Stimulated activated CD8-positive, alpha-beta memory T cell treated with anti-CD3 and anti-CD28 coated beads, Interleukin-4, amount 100 ng/mL, for 1 hour (primary cell): ENCODE measurements at places on chromosomes 3 and 15.

DNA sequence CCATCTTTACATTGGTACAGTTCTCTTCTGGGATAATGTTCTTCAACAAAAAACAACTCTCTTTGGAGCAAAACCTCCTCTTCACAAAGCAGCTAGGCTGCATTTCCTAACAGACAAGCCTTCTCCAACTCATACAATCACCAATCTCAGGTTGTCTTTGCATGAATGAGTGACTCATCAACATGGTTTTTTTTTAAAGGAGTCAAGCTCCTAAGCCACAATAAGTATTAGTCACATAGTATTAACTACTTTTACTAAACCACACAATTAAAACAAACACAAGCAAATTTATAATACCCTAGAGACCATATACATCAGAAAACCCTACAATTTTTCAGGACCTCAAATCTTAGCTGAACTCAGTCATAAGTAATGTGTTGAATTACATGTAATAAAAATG lies 137.4 kb downstream of the TBC1D5 start:
- no peak for DNase-seq

- DNase-seq = no peak
These were observed 102.8 kb downstream of the GABRB3 start for GRCh38 chr15:26670116-26670515.

DNA sequence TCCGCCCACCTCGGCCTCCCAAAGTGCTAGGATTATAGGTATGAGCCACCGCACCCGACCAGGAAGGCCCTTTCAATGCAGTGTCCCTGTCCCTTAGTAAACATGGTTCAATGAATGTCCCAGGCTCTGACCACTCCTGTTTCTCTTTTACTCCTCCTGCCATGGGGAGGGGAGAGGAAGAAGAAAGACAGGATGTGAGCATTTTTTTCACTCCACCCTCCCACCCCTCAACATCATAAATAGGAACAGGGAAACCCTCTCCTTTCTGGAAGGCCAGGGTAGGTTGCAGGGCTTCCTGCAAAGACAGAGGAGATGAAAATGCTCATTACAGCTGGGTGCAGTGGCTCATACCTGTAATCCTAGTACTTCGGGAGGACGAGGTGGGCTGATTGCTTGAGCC lies 7.5 kb upstream of the TATDN2 start:
- no peak for DNase-seq

DNA sequence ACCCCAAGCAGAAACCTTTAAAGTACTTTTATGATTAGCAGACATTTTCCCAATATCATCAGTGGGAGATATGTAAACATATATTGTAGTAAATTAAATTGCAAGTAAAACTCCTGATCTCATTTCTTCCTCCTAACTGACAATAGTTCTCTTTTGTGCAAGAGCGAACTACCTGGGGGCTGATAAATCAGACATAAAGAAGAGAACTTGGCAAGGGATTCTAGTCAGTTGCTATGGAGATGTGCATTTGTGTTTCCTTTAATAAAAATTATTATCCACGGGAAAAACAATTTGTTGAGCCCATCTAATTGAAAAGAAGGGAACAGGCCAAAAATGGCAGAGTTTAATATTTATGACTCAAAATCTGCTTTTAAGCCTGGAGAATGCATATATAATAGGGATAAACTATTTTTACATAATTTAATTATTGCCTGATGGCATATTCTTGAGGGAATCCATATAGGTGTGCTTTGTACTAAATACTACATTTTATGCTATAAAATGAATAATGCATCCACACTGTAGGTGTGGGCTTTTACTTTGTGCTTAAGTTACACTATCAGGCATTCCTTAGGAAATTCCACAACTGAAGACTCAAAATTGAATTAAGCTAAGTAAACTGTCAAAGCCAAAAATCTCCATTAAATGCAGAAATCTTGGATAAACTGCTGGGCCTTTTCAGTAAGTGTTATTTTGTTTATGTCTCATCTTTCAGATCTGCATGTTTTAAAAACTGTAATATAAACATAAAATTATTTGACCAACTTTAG lies 258.1 kb downstream of the ERC2 start:
- DNase-seq = no peak

GRCh38 chr3:123930445-123930844 lies 30.6 kb downstream of the CCDC14 start:
- DNase-seq = no peak

DNA sequence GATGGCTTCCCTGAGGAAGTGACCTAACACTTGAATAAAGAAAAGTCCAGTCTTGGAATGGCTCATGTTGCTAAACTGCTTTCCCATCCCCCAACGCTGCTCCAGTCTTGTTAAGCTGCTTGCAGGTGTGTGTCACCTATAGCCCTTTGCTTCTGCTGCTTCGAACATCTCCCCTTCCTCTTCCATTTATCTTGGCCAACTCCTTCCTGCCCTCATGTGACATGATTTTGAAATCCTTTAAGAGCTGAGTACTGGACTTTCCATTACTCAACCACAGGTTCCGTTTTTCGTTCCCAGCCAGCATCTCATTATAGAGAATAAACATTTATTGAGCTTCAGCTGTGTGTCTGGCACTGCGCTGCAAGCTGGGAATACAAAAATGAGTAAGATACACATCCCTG lies 1.7 kb downstream of the ATG7 start:
- no peak for DNase-seq
